ENCODE measurements at places on chromosomes 7 and 10. TPM values are rescaled to one million over a fixed set of nuclear protein-coding genes. Genes with fewer than 3 reads are reported as not detected.
A peak's percentile ranks its signal among the peaks of the same experiment; 100 is the strongest.

The TLX1 gene
- not detected for total RNA-seq

The GPR158 gene
- not detected for total RNA-seq

The INHBA gene
- not detected for total RNA-seq

The PNLIPRP2 gene
- not detected for total RNA-seq

The CAMK1D gene
- 35.3 TPM for total RNA-seq

The PIK3CG gene
- 21.2 TPM for total RNA-seq

The SGMS1 gene
- total RNA-seq, result 24.8 TPM

The BTBD16 gene
- not detected for total RNA-seq

The JAKMIP3 gene
- total RNA-seq, result 0.28 TPM

GRCh38 chr7:70492625-70493024, 639.3 kb upstream of the GALNT17 start:
- H3K4me1 ChIP-seq, result no peaks in the 10 kb centered on the region
- H3K36me3 ChIP-seq, result no peaks in the 10 kb centered on the region
- DNase-seq, result no peak
- no peak overlapping the region for H3K27ac ChIP-seq

DNA sequence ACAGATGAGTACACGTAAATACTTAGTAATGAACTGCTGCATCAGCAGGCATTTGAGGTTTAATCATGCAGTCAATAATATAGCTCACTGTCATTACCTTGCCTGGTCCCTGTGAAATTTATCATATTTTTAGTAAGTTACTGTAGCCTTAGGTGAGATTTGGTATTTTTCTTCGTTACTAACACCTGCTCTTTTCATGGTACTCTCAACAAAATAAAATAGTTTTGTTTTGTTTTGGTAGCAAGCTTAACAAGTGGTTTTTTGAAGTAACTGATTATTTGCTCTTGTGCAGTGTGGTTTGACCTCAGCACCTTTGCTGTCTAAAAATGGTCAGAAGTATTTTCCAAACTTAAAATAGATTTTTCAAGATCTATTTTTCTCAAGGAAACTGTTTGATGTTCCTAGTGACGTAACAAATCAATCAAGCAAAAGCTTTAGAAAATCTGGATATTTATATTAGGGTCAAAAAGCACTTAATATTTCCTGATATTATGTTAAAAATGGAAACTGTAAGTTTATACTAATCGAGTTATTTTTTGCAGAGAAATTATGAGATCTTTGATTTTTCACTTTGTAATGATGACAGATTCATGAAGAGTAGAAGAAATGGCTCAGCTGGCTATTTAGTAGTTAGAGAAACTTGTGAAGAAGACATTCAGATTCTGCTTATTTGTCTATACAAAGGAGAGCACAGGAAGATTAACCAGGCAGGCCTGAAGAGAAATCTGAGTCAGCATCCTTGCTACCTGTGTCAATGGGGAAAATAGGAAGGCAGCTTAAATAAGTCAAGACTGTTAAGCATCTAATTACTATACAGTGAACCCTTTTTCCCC, 21.0 kb upstream of the RPA3 start:
- no peaks in the 10 kb centered on the region for H3K27me3 ChIP-seq
- H3K4me1 ChIP-seq, result no peaks in the 10 kb centered on the region
- H3K27ac ChIP-seq, result no peak overlapping the region
- H3K4me3 ChIP-seq, result no peak overlapping the region

GRCh38 chr7:125098377-125098970, 168.8 kb upstream of the POT1 start:
- H3K36me3 ChIP-seq, result no peaks in the 10 kb centered on the region
- no peak for DNase-seq
- no peaks in the 10 kb centered on the region for H3K27me3 ChIP-seq
- H3K4me3 ChIP-seq, result no peak overlapping the region
- H3K4me1 ChIP-seq, result no peaks in the 10 kb centered on the region
- no peak overlapping the region for H3K27ac ChIP-seq

- H3K4me3 ChIP-seq, result peak within 1 kb of the TSS; percentile 76
- H3K27me3 ChIP-seq, result no peaks in the 10 kb centered on the region
- peaks cover 65% of the 10 kb centered on the region for H3K4me1 ChIP-seq
Measured at GRCh38 chr10:70602665-70603448, at the start of gene PRF1. Gene PRF1, minus strand, starts transcription at chr10:70602741. Its CDS starts 1,839 bp downstream, at chr10:70600902.

DNA sequence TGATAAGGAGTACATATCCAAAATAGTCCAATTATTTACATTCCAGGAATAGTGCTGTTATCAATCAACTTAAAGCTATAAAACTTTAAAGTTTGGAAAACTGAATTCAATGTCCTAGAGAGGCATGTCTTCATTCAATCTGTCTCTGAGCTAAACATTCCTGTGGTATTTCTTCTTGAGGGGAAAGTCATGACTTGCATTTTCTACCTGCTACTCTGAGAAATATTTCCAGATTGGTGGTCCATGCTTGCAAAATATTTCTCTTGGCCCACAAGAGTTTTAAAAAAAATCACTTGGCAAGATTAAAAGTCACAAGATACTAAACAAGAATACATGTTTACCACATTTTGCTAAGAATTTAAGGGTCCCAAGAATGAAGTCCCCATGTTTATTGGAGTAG, 63.6 kb upstream of the HGF start:
- no peak for DNase-seq
- H3K36me3 ChIP-seq, result no peaks in the 10 kb centered on the region
- no peak overlapping the region for H3K4me3 ChIP-seq
- H3K4me1 ChIP-seq, result no peaks in the 10 kb centered on the region

DNA sequence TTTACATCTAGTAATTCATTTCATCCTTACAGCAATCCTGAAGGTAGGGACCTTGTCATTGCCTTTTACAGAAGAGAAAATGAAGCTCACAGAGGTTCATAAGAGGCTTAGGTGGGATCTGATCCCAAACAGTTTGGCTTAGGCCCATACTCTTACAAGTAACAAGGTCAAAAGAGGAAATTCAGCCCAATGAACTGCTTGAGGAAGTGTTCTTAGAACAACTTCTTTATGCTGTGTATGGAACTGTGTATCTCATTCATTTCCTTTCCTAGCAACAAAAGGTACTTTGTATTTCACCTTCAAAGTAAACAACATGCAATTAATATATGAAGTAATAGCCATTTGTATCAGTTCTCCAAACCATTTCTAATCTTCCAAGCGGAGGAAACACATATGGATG, 79.3 kb downstream of the AVL9 start:
- H3K36me3 ChIP-seq, result peaks cover 65% of the 10 kb centered on the region
- no peak overlapping the region for H3K4me3 ChIP-seq
- H3K27me3 ChIP-seq, result no peaks in the 10 kb centered on the region
- H3K4me1 ChIP-seq, result no peaks in the 10 kb centered on the region
- DNase-seq, result no peak
- no peak overlapping the region for H3K27ac ChIP-seq

DNA sequence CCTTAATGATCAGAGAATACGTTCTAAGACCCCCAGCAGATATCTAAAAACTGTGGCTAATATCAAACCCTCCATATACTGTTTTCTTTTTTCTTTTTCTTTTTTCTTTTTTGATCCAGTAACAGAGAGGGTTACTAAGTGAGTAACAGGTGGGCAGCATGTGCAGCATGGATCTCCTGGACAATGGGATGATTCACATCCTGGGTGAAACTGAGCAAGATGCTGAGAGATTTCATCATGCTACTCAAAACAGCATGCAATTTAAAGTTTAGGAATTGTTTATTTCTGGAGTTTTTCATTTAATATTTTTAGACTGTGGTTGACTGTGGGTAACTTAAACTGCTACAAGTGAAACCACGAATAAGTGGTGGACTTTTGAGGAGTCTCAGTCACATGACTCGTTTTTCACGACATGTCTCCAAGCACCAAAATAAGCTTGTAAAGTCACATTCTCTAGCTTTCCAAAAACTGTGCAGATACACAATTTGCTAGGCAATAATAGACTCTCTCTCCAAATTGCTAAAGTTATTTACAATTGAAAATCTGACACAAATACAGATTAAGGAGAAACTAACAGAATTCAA, 716.2 kb downstream of the NXPH1 start:
- no peaks in the 10 kb centered on the region for H3K36me3 ChIP-seq
- H3K27me3 ChIP-seq, result no peaks in the 10 kb centered on the region
- no peaks in the 10 kb centered on the region for H3K4me1 ChIP-seq
- H3K4me3 ChIP-seq, result no peak overlapping the region

DNA sequence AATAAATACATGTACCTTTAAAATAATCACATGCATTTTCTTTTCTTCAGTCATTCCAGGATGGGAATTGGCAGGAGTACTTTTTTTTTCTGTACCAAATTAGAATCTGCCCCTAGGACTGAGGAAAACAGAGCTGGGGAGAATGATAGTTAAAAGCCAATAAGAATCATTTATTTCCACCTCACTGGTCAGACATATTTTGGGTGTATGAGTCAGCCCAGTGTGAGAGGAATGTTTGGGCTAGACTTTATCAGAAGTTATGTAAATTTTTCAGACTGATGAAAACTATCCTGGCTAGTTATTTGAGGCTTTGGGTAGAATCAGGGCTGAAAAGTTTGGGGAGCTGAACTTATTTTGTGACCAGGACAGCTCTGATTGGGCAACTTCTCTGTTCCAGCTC, 303.1 kb upstream of the NPSR1 start:
- no peaks in the 10 kb centered on the region for H3K4me1 ChIP-seq
- no peak for DNase-seq
- no peaks in the 10 kb centered on the region for H3K36me3 ChIP-seq
- no peak overlapping the region for H3K4me3 ChIP-seq
- no peaks in the 10 kb centered on the region for H3K27me3 ChIP-seq

- H3K27me3 ChIP-seq, result no peaks in the 10 kb centered on the region
- no peak overlapping the region for H3K4me3 ChIP-seq
- no peaks in the 10 kb centered on the region for H3K4me1 ChIP-seq
- no peak overlapping the region for H3K27ac ChIP-seq
Measured at GRCh38 chr10:71299071-71299785, 19.8 kb upstream of the SLC29A3 start.

DNA sequence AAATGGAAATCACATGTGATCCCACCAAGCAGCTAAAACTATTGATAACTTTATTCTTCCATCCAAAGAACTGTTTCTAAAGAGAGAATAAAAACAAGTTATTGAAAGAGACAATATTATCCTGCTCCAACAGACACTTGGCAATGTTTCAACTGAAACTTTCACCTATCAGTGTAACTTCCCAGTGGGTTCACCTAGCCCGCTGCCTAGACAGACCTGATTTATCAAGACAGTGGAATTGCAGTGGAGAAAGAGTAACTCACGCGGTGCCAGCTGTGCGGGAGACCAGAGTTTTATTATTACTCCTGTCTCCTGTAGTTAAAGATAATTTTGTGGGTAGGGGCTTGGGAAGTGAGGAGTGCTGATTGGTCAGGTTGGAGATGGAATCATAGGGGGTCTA, 199.8 kb downstream of the AHR start:
- H3K27me3 ChIP-seq, result no peaks in the 10 kb centered on the region
- H3K36me3 ChIP-seq, result no peaks in the 10 kb centered on the region
- H3K4me1 ChIP-seq, result no peaks in the 10 kb centered on the region
- no peak for DNase-seq
- H3K27ac ChIP-seq, result no peak overlapping the region

GRCh38 chr10:48431871-48432270, 125.4 kb downstream of the MAPK8 start:
- H3K4me3 ChIP-seq, result no peak overlapping the region
- no peaks in the 10 kb centered on the region for H3K27me3 ChIP-seq
- no peak overlapping the region for H3K27ac ChIP-seq
- no peak for DNase-seq

- H3K36me3 ChIP-seq, result no peaks in the 10 kb centered on the region
- H3K27me3 ChIP-seq, result no peaks in the 10 kb centered on the region
- H3K4me1 ChIP-seq, result peaks cover 50% of the 10 kb centered on the region
- DNase-seq, result no peak
- H3K27ac ChIP-seq, result no peak overlapping the region
Measured at GRCh38 chr7:50217821-50218281, 86.7 kb upstream of the IKZF1 start.

GRCh38 chr10:80171248-80171660, 34.1 kb downstream of the ANXA11 start:
- peak overlapping the region; percentile 26 for H3K27ac ChIP-seq
- DNase-seq, result no peak
- H3K4me3 ChIP-seq, result no peak overlapping the region
- H3K36me3 ChIP-seq, result peaks cover 83% of the 10 kb centered on the region
- H3K27me3 ChIP-seq, result no peaks in the 10 kb centered on the region

DNA sequence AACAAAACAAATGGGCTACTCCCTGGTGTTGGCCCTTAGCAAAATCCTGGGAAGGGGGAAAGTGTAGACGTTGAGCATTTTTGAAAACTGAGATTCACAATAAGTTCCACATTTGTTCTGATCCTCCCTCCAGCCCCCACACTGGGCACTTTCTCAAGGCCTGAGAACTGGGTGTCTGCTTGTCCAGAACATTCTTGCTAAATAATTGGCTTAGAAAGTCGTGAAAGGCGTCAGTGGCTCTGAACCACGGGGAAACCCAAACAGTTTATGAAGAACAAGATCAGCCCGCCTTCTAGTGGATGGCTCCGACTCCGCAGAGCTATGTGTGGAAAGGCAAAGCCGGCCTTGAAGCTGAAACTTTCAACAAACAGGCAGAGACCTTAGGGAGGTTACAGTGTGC, 370.1 kb downstream of the PRPF18 start:
- DNase-seq, result no peak
- no peaks in the 10 kb centered on the region for H3K27me3 ChIP-seq
- H3K4me3 ChIP-seq, result no peak overlapping the region
- H3K27ac ChIP-seq, result no peak overlapping the region
- no peaks in the 10 kb centered on the region for H3K36me3 ChIP-seq

GRCh38 chr7:29914180-29914579, 75.4 kb downstream of the SCRN1 start:
- H3K4me1 ChIP-seq, result no peaks in the 10 kb centered on the region
- H3K27ac ChIP-seq, result no peak overlapping the region
- H3K27me3 ChIP-seq, result peaks cover 5% of the 10 kb centered on the region
- no peaks in the 10 kb centered on the region for H3K36me3 ChIP-seq

GRCh38 chr7:68417659-68418058, 1180.6 kb upstream of the AUTS2 start:
- H3K36me3 ChIP-seq, result no peaks in the 10 kb centered on the region
- no peak for DNase-seq
- no peaks in the 10 kb centered on the region for H3K4me1 ChIP-seq
- no peak overlapping the region for H3K27ac ChIP-seq

All from CD4-positive, alpha-beta T cell (primary cell).